ENCODE measurements at places on chromosomes 4 and X. TPM values are rescaled to one million over a fixed set of nuclear protein-coding genes. Genes with fewer than 3 reads are reported as not detected.

DNA sequence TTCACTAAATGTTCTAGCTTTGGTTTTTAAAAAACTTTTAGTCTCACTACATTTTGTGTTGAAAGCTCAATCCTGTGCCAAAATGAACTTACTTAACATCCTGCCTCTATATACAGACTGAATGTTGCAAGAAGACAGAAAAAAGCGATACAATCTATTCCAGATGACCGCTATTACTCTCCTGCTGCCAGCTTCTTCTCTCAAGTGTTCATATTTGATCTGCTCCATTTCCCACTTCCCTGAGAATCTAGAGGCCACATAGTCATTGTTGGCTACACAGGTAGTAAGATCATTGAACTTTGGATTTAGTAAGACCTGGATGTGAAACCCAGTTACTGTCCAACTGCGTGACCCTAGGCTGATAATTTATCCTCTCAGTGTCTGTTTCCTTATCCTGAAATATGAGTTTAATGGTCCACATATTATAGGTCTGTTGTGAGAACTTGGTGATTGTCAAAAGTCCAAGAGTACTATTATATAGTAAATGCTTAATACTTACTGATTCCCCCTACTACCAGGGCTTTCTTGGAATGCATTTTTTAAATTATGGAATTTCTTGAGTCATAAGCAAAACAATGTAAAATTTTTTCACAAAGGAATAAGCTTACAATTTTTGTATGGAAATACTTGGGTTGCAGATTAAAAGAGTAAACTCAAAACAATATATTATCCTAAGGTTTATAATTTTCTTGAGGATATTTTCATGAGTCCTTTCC lies 976.8 kb upstream of the ADGRL3 start:
- DNase-seq, result no peak
- H3K27me3 ChIP-seq, result no peaks in the 10 kb centered on the region
- H3K36me3 ChIP-seq, result no peaks in the 10 kb centered on the region
- H3K27ac ChIP-seq, result no peak overlapping the region

GRCh38 chr4:89368861-89369260 lies 61.3 kb upstream of the GPRIN3 start:
- H3K4me1 ChIP-seq, result no peaks in the 10 kb centered on the region
- H3K27ac ChIP-seq, result no peak overlapping the region
- no peak for DNase-seq
- H3K27me3 ChIP-seq, result no peaks in the 10 kb centered on the region
- no peaks in the 10 kb centered on the region for H3K36me3 ChIP-seq
- H3K4me3 ChIP-seq, result no peak overlapping the region

Gene RPS6KA3
- total RNA-seq, result 35.7 TPM

Gene APOO
- 5.8 TPM for total RNA-seq

GRCh38 chrX:105460376-105460775 lies 239.9 kb upstream of the TEX13A start:
- no peaks in the 10 kb centered on the region for H3K4me1 ChIP-seq
- H3K27me3 ChIP-seq, result peaks cover 28% of the 10 kb centered on the region
- DNase-seq, result no peak
- H3K27ac ChIP-seq, result no peak overlapping the region

Gene MAGEA9B
- total RNA-seq, result not detected

- no peaks in the 10 kb centered on the region for H3K4me1 ChIP-seq
- no peaks in the 10 kb centered on the region for H3K36me3 ChIP-seq
- H3K27ac ChIP-seq, result no peak overlapping the region
These were observed 77.5 kb downstream of the IQCM start for GRCh38 chr4:149738156-149738555.

Gene EVC
- 27.5 TPM for total RNA-seq

Gene TMEM271
- not detected for total RNA-seq

Gene CFAP47
- under 0.01 TPM for total RNA-seq

Gene MAGED4
- 14.9 TPM for total RNA-seq

DNA sequence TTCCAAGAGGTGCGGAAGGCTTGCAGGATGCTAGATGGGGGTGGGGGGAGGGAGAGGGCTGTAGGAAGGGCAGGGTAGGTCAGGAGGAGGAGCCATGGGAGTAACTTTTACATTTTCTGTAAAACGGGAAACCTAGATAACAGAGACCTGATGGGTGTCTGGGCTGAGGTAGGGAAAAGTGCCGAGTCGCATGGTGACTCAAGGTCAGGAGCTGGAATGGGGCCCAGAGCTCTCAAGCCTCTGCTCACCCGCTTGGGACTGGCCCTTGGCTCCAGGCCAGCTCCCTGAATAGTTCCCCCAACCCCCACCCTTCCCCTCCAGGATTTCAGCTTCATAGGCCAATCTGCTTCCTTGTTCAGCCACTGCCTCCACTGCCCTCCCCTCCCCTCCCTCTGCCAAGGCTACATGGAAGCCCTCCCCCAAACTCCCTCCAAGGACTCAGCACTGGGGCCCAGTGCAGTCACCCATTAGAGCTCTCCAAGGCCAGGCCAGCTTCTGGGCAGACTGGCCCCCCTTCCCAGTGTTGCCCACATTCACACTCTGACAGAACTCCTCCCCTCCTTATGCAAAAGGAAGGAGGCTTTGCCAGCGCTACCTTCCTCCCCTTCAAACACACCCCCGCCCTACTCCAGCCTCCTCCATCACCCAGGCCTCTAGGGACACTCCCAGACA lies 43.6 kb downstream of the TSC22D3 start:
- H3K27me3 ChIP-seq, result no peaks in the 10 kb centered on the region
- H3K36me3 ChIP-seq, result no peaks in the 10 kb centered on the region
- no peaks in the 10 kb centered on the region for H3K4me1 ChIP-seq
- DNase-seq, result peak; percentile 81
- H3K4me3 ChIP-seq, result no peak overlapping the region

DNA sequence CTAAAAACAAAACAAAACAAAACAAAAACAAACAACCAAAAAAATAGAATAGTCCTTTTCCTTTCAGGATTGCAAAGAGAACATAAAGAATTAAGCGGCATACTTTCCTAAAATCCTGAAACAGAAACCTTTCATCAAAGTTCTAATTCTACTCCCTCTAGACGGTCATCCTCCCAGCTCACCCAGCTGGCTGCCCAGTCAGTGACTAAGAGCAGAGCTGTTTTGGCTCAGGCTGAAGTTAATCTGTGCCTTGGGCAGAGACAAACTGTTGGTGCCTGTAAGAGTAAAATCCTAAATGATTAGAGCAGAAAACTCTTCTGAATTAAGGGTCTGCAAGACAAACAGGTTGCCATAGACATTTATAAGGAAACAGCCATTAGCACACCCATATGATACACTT lies 17.6 kb upstream of the WAS start:
- H3K4me1 ChIP-seq, result no peaks in the 10 kb centered on the region
- no peak overlapping the region for H3K27ac ChIP-seq
- no peak for DNase-seq
- peaks cover 19% of the 10 kb centered on the region for H3K27me3 ChIP-seq
- no peaks in the 10 kb centered on the region for H3K36me3 ChIP-seq

DNA sequence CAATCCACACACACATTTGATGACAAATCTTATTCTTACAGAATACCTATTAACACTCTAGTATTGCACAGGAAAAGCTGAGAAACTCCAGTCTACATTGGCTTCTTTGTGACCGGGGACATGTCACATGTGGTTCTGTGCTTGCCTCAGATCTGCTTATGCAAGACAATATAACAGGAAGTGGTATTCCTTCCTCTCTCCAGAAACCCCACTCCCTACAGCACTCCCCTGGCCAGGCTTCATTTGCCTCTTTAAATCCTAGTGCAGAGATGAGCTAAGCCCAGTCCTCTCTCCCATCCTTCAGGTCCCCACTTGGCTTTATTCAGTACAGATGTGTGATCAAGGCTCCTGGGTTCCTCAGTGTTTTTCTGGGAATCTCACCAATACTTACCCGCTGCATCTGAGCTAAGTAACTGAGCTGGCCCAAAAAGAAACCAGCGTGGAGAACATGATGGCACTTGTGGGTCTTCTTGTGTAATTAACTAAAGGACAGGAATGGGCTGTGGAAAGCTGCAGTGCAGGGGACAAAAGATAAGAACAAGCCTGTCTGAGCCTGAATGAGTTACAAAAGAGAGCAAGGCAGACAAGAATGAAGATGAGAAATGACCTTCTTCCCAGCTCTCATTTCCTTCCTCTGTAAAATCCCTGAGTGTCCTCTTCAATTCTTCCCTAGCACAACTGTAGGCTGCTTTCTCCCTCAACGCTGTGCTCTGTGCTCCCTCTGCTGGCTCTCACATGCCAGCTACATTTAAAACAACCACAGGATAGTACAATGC lies 105.6 kb downstream of the HNRNPD start:
- peak overlapping the region; percentile 3 for H3K27ac ChIP-seq
- no peaks in the 10 kb centered on the region for H3K36me3 ChIP-seq
- no peak overlapping the region for H3K4me3 ChIP-seq
- H3K4me1 ChIP-seq, result no peaks in the 10 kb centered on the region
- DNase-seq, result peak; percentile 53

Gene LDOC1
- total RNA-seq, result 4.5 TPM

DNA sequence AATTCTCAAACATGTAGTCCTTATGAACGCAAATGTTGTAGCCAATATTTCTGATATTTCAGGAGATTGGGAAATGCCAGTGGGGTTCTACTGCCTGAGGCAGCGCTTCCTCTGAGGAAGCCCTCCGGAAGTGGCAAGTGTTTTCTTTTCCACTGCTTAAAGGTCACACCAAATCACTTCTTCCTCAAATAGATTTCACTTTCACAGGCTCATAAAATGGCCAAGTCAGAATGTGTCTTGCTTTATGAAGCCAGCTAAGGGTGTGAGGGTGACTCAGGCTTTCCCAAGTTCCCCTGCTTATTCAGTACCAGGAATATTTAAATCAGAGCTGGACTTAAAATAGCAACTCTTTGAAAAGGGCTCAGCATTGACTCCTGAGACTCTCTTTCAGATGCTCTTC lies 514.2 kb upstream of the DIPK2B start:
- no peaks in the 10 kb centered on the region for H3K27me3 ChIP-seq
- no peak for DNase-seq
- H3K4me3 ChIP-seq, result no peak overlapping the region
- no peaks in the 10 kb centered on the region for H3K4me1 ChIP-seq

Gene IGFBP7
- 622 TPM for total RNA-seq

DNA sequence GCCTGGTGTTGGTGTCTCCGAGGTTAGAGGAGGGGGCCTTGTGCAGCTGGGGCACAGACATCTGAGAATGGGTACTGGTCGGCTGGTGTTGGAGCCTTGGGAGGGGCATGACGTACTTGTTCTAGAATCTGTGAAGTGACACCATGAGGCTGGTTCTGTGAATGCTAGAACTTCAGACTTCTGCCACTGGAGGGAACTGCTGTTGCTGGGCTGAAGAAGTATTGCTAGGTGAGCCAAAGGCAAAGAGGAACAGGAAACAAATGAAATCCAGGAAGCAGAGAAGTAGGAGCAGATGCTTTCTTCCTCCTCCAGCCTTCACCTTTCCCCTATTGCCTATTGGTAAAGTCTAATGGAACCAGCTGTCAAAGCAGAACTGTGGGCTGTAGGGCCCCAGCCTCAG lies 120.9 kb upstream of the DDIT4L start:
- H3K4me3 ChIP-seq, result no peak overlapping the region
- no peak for DNase-seq
- no peak overlapping the region for H3K27ac ChIP-seq
- no peaks in the 10 kb centered on the region for H3K36me3 ChIP-seq
- H3K27me3 ChIP-seq, result no peaks in the 10 kb centered on the region

- DNase-seq, result no peak
- no peaks in the 10 kb centered on the region for H3K36me3 ChIP-seq
These were observed 48.8 kb downstream of the CLDN34 start for GRCh38 chrX:10015723-10016518.

- no peaks in the 10 kb centered on the region for H3K36me3 ChIP-seq
- DNase-seq, result no peak
- no peaks in the 10 kb centered on the region for H3K27me3 ChIP-seq
- no peaks in the 10 kb centered on the region for H3K4me1 ChIP-seq
- H3K27ac ChIP-seq, result no peak overlapping the region
These were observed 246.0 kb upstream of the HHIP start for GRCh38 chr4:144399927-144400326.

Gene ANKRD50
- total RNA-seq, result 14.6 TPM

- H3K4me1 ChIP-seq, result no peaks in the 10 kb centered on the region
- H3K4me3 ChIP-seq, result no peak overlapping the region
- H3K27me3 ChIP-seq, result no peaks in the 10 kb centered on the region
- DNase-seq, result no peak
- no peaks in the 10 kb centered on the region for H3K36me3 ChIP-seq
- no peak overlapping the region for H3K27ac ChIP-seq
These were observed 15.2 kb upstream of the PACRGL start for GRCh38 chr4:20684852-20685763.

DNA sequence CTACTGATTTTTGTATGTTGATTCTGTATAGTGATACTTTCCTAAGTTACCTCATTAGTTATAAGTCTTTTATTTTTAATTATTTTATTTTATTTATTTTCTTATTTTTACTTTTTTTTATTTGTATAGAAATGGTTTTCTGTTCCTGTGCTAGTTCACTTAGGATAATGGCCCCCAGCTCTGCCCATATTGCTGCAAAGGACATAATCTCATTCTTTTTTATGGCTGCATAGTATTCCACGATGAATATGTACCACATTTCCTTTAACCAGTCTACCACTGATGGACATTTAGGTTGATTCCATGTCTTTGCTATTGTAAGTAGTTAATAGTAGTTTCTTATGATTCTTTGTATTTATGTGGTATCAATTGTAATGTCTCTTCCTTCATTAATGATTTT lies 31.5 kb upstream of the GK2 start:
- H3K27ac ChIP-seq, result no peak overlapping the region
- H3K36me3 ChIP-seq, result no peaks in the 10 kb centered on the region
- H3K4me3 ChIP-seq, result no peak overlapping the region
- no peak for DNase-seq

DNA sequence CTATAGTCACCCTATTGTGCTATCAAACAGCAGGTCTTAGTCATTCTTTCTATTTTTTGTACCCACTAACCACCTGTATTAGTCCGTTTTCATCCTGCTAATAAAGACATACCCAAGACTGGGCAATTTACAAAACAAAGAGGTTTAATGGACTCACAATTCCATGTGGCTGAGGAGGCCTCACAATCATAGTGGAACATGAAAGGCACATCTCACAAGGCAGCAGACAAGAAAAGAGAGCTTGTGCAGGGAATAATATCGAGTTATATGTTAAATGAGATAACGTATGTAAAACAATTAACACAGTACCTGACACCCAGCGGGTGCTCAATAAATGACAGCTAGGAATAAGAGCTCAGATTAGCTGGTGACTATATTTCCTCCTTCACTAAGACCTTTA lies 88.1 kb upstream of the WDR44 start:
- H3K27ac ChIP-seq, result no peak overlapping the region
- H3K36me3 ChIP-seq, result no peaks in the 10 kb centered on the region
- H3K27me3 ChIP-seq, result peaks cover 14% of the 10 kb centered on the region
- H3K4me1 ChIP-seq, result no peaks in the 10 kb centered on the region

- H3K4me3 ChIP-seq, result no peak overlapping the region
- H3K27ac ChIP-seq, result no peak overlapping the region
- H3K36me3 ChIP-seq, result no peaks in the 10 kb centered on the region
- no peak for DNase-seq
- no peaks in the 10 kb centered on the region for H3K27me3 ChIP-seq
- H3K4me1 ChIP-seq, result no peaks in the 10 kb centered on the region
These were observed 141.6 kb downstream of the IL1RAPL2 start for GRCh38 chrX:104707572-104707971.

Gene RADX
- 5.6 TPM for total RNA-seq

- no peak for DNase-seq
- no peaks in the 10 kb centered on the region for H3K4me1 ChIP-seq
- no peak overlapping the region for H3K4me3 ChIP-seq
- H3K27ac ChIP-seq, result no peak overlapping the region
- no peaks in the 10 kb centered on the region for H3K27me3 ChIP-seq
- H3K36me3 ChIP-seq, result peaks cover 6% of the 10 kb centered on the region
These were observed 44.7 kb downstream of the DDX60 start for GRCh38 chr4:168273838-168274237.

- no peak overlapping the region for H3K4me3 ChIP-seq
- H3K27ac ChIP-seq, result no peak overlapping the region
- no peak for DNase-seq
- peaks cover 27% of the 10 kb centered on the region for H3K27me3 ChIP-seq
- H3K4me1 ChIP-seq, result no peaks in the 10 kb centered on the region
These were observed 294.9 kb upstream of the TBX22 start for GRCh38 chrX:79719568-79720231.

Measured in breast epithelium (tissue), 4 donors.